ENCODE measurements at places on chromosomes 12 and 14. TPM values are rescaled to one million over a fixed set of nuclear protein-coding genes. Genes with fewer than 3 reads are reported as not detected.

Gene CCDC60
- total RNA-seq: not detected

Gene LUM
- not detected for total RNA-seq

Gene ERBB3
- total RNA-seq: 0.34 TPM

Gene RNASE7
- total RNA-seq: not detected

Gene EFS
- total RNA-seq: 0.10 TPM
